Thymus (tissue), 14 donors: ENCODE measurements at places on chromosomes 7 and 10. TPM values are rescaled to one million over a fixed set of nuclear protein-coding genes. Genes with fewer than 3 reads are reported as not detected.

- no peak for DNase-seq
Observed at GRCh38 chr10:133258818-133259601, 17.7 kb downstream of the ADAM8 start.

- no peak for DNase-seq
Observed at GRCh38 chr10:48607356-48608278, 2.7 kb upstream of the ARHGAP22 start.

- no peak for DNase-seq
Observed at GRCh38 chr7:29350351-29350750, 155.8 kb downstream of the CHN2 start.

DNA sequence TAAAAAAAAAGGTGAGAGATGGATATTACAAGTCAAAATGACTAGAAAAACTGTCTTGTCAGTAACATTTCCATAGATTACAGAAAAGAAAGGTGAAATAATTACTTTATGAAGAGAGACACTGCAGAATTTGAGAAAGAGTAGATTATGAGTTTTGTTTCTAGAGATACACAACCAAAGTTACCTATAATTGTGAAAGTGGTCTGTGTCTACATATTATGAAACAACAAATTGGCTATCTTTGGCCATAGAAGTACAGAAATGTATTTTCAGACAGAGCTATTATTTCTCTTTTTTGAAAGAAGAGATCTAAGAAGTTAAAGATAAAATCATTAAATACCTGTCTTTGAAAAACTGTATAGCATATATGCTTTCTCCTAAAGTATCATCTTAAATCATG, 30.1 kb downstream of the KCND2 start:
- no peak for DNase-seq

DNA sequence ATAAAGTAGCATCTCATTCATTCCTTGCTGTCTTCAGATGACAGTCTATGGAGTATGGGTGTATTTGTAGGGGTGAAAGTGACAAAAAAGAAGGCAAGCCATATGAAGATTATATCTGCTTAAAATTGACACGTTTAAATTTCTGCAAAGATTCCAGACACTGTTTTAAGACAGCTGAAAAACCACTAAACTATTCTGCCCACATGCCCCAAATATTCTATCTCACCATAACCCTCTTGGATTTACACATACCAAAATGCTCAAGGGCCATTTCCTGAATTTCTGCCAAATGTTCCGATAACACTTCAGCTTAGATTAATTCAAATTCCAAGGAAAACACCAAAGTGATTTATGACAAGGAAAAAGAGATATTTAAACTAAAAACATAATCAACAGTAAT, 99.9 kb upstream of the IL6 start:
- DNase-seq = no peak

Gene CFAP43
- total RNA-seq = 0.52 TPM

DNA sequence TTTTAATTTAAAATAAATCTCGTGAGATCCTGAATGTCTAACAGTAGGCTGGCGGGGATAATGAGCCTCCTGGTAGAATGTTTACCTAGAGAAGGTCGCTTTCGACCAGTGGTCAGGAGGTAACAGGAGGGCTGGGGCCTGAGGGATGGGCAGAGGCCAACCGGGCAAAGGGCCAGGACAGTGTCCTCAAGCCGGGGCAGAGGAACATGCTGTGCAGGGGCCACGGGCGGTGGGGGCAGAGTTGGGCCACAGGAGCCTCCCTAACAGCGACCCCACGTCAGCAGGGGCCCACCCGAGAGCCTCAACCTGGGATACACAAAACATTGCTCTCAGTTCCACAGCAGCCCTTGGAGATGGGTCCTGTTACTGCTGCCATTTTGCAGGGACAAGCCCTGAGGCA, 14.5 kb downstream of the CFAP46 start:
- no peak for DNase-seq

- DNase-seq = no peak
Observed at GRCh38 chr10:60185421-60185820, 204.3 kb downstream of the ANK3 start.

- DNase-seq = no peak
Observed at GRCh38 chr10:101446947-101447346, 93.0 kb downstream of the BTRC start.

- peak; percentile 48 for DNase-seq
Observed at GRCh38 chr10:33153968-33154327, 180.5 kb downstream of the NRP1 start.

- DNase-seq = no peak
Observed at GRCh38 chr7:27346531-27347275, 104.1 kb downstream of the EVX1 start.

DNA sequence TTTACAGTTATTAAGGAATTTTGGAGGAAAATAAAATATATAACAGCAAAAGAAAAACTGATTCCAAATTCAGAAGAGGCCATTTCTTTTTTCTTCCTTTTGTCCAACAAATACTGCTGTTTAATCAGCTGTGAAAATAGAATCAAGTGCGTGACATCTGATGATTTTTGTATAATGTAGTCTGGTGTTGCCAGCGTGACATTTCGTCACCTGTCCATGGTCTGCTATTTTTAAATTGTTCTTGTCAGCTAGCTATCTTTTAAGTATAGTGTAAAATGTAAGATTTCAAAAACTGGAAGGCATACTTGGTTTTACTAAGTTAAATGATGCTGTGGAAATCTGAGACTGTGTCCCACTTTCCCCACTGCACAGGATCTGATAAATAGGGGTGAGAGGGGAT, 105.9 kb downstream of the CPEB3 start:
- DNase-seq = no peak

Gene ACTR3C
- total RNA-seq = 6.2 TPM

DNA sequence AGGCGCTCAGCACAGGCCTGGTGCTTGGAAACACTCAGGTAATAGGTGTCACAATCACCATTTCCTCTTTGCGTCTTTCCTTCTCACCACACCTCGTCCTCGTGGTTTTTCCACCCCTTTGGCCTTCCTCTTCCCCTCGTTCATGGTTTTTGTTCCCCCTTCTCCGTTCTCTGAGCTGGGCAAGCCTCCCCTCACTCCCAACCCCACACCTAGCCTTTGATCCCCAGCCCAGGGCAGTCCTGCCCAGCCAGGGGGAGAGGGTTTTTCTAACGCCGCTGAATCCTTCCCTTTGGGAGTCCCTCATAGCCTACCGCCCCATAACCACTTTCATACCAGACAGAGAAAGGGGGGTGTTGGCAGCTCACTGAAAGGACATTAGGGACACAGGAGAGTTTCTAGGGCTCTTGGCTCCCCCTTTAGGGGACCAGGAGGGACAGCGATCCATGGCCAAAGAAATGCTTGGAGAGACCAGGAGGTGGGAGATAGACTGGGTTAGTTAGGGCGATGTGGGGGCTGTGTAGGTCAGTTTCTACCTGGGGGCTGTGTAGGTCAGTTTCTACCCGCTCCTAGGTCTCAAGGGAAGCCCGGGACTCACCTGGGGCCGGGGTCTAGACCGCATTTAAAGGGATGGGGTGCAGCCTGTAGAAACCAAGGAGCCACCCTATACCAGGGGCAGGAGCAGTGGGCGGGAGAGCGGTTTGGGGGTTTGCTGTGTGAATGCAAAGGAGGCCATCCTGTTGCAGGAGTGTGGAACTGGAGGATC, 1.4 kb downstream of the EPHB4 start:
- DNase-seq = no peak

GRCh38 chr10:122047560-122047959, 58.6 kb downstream of the TACC2 start:
- no peak for DNase-seq

- DNase-seq = no peak
Observed at GRCh38 chr7:138478499-138478908, 18.4 kb downstream of the TRIM24 start.

DNA sequence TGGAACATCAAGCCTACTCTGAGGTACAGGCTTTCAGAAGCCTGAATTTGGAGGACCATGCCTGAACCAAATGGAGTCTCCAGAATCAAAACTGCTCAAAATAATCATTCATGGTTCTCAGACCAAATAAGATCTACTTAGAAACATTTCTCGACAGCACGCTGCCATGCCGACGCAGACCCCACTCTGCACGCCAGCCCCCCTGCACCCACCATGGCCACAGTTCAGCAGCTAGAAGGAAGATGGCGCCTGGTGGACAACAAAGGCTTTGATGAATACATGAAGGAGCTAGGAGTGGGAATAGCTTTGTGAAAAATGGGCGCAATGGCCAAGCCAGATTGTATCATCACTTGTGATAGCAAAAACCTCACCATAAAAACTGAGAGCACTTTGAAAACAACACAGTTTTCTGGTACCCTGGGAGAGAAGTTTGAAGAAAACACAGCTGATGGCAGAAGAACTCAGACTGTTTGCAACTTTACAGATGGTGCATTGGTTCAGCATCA, 6.6 kb upstream of the KMT2C start:
- DNase-seq = no peak
